NCI-H146 (cell line): ENCODE measurements at places on chromosomes 13 and 19.

GRCh38 chr13:44591316-44591715, 15.2 kb upstream of the TSC22D1 start:
- no peak for DNase-seq

GRCh38 chr19:41456342-41456918, 13.5 kb downstream of the ERICH4 start:
- no peak for DNase-seq

GRCh38 chr13:108915095-108915633, 285.8 kb downstream of the MYO16 start:
- DNase-seq, result no peak

DNA sequence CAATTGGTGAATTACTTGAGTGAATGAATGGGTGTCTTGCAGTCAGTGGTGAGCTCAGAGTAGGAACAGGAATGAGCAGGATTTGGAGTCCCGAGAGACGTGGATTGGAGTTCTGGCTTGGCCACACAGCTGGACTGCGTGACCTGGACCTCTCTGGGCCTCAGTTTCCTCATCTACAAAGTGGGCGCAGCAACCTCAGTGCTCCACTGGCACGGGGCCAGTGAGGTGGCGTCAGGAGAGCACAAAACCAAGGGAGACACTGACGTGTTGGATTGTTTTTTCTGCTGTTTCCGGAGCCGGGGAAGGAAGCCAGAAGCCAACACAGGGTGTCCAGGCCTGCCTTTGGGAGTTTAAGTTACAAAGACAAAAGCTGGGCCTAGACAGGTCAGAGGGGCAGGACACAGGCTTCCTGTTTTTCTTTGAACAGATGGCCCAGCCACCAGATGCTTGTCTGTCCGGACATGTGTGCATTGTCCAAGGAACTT, 6.5 kb upstream of the DOCK6 start:
- DNase-seq, result peak; percentile 83

GRCh38 chr19:15623711-15624318, 8.8 kb downstream of the CYP4F8 start:
- no peak for DNase-seq

- DNase-seq, result no peak
Measured at GRCh38 chr19:7740682-7741054, 6.7 kb downstream of the CD209 start.

- no peak for DNase-seq
Measured at GRCh38 chr19:1245494-1246264, 2.7 kb upstream of the MIDN start.

- DNase-seq, result no peak
Measured at GRCh38 chr19:16366433-16367260, 42.0 kb downstream of the KLF2 start.

DNA sequence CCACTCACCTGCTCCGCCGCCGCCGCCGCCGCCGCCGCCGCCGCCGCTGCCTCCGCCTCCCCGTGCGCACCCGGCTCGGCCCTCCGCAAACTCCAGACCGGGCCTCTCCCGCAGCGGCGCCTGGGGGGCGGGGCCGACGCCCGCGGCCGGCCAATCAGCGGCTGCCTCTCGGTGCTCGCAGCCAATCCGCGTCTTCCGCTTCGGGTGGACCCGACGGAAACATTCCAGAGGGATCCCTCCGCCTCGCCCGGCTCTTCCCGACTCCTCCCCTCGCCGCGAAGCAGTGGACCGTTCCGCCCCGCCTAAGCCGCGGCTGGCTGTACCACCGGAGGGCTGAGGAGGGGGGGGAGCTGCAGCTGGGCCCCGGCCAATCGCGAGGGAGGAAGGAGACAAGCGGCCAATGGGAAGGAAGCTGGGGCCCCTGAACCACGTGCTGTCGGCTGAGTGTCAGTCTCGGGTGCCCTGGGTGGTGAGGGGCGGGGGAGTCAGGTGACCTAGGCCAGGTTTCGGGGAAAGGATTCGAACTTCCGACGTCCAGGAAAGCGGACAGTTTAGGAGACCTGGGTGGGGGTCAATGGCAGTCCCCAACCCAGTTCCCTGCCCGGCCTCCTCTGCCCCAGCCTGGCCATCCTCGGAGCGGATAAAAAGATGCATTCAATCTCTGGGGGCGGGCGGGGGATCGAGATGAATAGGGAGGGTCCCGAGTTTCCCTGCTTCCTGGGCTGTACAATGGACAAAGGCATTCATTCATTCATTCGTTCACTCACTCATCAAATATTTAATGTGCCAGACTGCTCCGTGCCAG, at the start of gene GIPC1:
Gene GIPC1 (minus strand): TSS at position 99 of the 805 bp plus-strand sequence. CDS start 13,151 bp downstream, outside the sequence.
- DNase-seq, result peak; percentile 99

DNA sequence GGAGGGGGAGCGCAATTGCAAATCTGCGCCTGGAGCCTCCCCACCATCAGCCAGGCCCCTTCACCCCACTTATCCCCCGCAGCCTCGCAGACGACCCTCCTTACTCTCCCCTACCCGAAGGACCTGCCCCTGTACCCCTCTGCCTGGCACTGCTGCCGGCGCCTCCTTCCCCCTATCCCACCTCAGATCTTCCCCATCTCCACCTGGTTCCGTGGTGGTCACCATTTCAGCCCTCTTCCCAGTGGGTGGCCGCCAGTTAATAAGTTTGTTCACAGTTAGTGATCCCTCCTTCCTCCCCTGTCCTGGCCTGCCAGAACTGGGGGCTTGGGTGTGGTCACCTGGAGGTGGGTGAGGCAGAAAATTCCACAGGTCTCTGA, 397 bp downstream of the SLC44A2 start:
- DNase-seq, result peak; percentile 15

DNA sequence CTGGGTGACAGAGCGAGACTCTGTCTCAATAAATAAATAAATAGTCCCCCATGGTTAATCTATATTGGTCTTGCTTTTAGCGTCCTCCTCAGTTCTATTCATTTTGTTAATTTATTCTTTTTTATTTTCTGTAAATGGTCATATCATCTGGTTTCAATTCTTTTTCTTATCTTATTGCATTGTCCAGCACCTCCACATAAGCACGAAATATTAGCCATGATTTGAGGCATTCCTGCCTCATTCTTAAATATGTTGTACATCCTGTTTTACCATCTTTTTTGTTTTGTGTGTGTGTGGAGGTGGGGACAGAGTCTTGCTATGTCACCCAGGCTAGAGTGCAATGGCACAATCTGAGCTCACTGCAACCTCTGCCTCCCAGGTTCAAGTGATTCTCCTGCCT, 24.6 kb upstream of the CCDC124 start:
- DNase-seq, result no peak

DNA sequence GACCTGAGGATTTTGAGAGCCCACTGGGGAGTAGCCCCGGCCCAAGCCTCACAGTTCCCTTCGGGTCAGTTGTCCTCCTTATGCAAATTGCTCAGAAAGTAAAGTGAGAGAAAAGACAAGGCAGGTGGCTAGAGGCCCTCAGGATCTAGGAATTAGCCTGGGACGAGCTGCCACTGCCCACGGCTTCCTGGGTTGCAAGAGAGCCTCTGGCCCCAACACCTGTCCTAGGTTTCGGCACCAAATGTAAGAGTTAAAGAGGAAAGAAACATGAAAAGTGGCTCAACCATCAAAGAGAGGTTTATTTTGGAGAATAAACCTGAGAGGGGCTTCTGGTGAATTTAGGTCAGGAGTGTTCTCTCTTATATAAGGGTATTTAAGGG, 25.6 kb downstream of the TMEM255B start:
- DNase-seq, result no peak
